ENCODE measurements at places on chromosomes 4 and X.

DNA sequence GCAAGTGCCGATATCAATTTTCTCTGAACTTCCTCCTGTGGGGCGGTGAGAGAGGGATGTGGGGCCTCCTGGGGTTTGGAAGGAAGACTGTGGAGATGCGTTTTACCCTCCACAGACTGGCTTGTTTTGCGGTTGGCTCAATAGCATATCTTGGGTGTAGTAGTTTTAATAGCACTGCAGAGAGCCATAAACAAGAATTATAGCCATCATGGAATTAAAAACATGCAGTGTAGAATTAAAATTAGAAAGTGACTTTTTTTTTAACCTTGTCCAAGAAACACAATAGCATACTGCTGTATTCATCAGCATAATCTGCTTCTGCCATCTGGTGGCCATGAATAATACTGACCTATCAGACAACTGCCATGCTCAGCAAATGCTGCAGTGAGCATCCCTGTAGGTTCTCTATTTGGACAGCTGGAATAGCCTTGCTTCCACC, 47.3 kb upstream of the SCML1 start:
- peak; percentile 28 for DNase-seq

GRCh38 chr4:8200302-8200975, 1.3 kb downstream of the SH3TC1 start:
- DNase-seq = no peak

DNA sequence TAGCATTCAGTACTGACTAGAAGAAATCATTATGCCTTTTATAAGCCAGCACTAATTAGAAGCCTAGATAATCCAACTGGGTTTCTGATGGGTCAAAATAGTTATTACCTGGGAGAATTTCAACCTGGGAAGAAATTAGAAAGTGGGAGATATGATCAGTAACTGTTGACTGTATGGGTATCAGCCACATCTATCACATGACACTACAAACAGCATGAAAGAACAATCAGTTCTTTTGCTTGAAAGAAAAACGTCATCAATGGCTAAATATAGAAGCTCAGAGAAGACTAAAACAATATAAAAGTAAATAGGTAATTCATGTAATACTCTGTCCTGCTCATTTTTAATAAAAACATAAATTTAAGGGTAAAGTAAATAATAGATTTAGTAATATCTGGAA, 145.1 kb downstream of the CAMK2D start:
- DNase-seq = no peak

DNA sequence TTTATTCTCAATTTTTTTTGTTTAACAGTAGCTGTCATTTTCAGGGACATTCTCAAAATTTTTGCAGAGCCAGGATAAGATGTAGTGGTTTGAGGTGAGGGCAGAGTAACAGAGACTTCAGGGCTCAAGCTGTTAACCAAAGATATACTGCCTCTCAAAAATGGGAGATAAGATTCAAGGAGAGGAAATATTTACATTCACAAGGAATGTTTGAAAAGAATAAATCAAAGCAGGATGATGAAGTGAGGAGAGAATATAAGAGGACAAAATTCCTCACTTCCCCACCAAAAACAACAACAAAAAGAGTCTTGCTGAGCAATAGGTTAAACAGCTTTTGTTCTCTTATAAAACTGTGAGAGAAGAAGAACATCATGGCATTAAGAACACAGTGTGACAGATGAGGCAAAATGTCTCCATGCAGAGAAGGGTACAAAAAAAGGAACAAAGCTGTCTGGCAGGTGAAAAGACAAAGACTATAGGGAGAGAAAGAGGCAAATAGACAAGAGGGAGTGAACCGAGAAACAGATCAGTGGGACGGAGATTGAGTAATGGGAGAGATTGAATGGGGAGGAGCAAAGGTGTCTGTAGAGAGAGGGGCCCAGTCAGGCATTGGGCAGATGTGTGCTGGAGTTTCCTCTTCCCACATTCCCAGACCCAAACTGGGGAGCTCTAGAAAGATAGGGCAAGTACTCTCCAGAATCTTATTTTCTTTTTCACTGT, 106.1 kb upstream of the TMEM150C start:
- no peak for DNase-seq

DNA sequence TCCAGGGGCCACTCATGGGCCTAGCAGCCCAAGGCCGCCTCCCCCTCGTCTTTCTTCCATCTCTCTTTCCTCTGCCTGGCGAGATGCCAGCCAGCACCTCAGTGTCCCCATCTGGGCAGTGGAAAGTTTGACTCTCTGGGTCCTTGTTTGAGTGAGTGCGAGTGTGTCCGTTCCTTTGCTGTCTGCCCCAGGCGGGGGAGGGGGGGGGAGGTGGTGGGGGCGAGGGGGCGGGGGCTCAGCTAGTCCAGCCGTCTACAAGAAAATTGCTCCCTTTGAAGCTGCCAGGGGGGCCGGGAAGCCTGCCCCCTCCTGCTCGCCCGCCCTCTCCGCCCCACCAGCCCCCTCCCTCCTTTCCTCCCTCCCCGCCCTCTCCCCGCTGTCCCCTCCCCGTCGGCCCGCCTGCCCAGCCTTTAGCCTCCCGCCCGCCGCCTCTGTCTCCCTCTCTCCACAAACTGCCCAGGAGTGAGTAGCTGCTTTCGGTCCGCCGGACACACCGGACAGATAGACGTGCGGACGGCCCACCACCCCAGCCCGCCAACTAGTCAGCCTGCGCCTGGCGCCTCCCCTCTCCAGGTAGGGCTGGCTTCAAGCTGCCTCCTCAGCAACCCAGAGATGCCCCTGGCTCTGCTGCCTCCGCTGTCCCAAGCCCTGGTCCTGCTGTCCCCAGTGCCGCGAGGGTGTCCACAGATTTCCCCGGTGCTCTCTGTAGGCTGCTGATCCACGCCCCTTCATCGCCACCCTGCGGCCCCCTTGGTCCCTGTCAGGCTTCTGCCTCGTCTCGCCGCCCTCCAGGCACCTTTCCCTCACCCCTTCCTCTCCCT, at the start of gene BGN:
Gene BGN, plus strand, starts transcription at position 440 of the 821 bp plus-strand sequence. CDS start 9,652 bp downstream, outside the sequence.
- no peak for DNase-seq

- no peak for DNase-seq
These were observed 17.5 kb downstream of the MAGEA9B start for GRCh38 chrX:149569770-149570169.

DNA sequence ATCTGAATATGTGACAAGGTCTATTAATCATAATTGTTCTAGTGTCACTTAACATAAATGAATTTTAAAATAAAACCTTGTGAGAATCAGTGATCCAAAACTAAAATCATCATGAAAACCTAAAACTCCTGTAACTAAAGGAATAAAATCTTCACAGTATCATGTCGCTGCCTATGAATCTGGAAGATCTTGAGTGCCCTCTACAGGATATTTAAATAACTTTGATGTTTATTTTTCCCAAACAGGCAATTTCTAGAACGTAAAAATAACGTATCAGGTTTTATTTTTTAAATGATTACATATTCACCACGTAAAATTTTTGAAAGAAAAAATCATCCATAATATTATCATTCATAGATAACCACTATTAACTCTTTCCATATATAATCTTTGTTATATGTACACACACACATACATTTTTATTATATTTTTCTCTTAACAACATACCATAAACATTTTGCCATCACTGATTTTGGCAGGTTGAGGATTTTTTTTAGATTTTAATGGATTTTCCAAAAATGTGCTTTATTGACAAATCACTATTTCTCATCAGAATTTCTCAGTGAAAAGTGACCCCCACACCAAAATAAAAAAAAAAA, 79.6 kb downstream of the COMMD8 start:
- DNase-seq = peak; percentile 5

Measured in kidney epithelial cell (primary cell).